Activated CD8-positive, alpha-beta T cell treated with anti-CD3 and anti-CD28 coated beads, Interleukin-2, amount 10 ng/mL, durations not matched to agents 7 days and 5 days (primary cell): ENCODE measurements at places on chromosomes 2 and 18. TPM values are rescaled to one million over a fixed set of nuclear protein-coding genes. Genes with fewer than 3 reads are reported as not detected.

- DNase-seq: peak; percentile 74
- H3K4me3 ChIP-seq: no peak overlapping the region
- H3K27me3 ChIP-seq: no peaks in the 10 kb centered on the region
Observed at GRCh38 chr2:217223222-217223930, 363.5 kb upstream of the TNP1 start.

DNA sequence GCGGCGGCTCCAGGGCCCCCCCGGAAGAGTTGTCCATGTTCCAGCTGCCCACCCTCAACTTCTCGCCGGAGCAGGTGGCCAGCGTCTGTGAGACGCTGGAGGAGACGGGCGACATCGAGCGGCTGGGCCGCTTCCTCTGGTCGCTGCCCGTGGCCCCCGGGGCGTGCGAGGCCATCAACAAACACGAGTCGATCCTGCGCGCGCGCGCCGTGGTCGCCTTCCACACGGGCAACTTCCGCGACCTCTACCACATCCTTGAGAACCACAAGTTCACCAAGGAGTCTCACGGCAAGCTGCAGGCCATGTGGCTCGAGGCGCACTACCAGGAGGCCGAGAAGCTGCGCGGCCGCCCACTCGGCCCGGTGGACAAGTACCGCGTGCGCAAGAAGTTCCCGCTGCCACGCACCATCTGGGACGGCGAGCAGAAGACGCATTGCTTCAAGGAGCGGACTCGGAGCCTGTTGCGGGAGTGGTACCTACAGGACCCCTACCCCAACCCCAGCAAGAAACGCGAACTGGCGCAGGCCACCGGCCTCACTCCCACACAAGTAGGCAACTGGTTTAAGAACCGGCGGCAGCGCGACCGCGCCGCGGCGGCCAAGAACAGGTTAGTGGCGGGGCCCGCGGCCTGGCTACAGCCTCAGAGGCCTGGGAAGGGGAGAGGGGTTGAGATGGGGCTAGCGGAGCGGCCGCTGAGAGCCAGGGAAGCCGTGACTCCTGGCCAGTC, 965 bp downstream of the SIX3 start:
- H3K27me3 ChIP-seq: peaks cover 81% of the 10 kb centered on the region
- H3K4me1 ChIP-seq: peaks cover 25% of the 10 kb centered on the region
- peaks cover 9% of the 10 kb centered on the region for H3K36me3 ChIP-seq
- H3K4me3 ChIP-seq: peak overlapping the region; percentile 36
- DNase-seq: peak; percentile 41

DNA sequence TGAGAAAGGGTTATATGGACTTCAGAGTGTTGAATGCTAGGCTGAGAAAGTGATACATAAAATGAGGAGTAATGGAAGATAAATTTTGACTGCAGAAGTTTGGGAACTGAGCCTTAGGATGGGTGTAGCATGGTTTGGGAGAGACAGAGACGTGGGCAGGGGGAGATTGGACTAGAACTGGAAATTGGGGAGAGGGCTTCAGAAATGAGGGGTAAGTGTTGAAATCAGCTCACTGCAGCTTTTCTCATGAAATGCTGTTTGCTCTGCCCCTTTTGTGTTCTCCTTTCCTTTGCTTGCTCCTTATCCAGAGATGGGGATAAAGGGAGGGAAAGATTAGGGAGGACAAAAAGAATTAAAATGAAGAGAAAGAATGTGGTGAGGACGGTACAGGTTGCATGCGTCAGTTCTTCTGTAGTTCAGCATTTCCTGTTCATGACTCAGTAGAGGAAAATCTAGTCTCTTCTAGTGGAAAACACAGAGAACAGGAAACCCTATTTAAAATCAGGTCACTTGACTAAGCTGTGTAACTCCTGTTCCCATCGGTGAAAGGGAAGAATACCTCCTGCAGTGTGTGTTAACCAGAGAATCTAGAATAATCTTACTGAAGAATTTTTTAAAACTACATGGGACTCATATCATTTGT, 105.6 kb downstream of the CRIM1 start:
- H3K36me3 ChIP-seq: no peaks in the 10 kb centered on the region
- peak overlapping the region; percentile 19 for H3K27ac ChIP-seq
- H3K27me3 ChIP-seq: no peaks in the 10 kb centered on the region
- DNase-seq: no peak

The POTEE gene
- total RNA-seq: 1.0 TPM

DNA sequence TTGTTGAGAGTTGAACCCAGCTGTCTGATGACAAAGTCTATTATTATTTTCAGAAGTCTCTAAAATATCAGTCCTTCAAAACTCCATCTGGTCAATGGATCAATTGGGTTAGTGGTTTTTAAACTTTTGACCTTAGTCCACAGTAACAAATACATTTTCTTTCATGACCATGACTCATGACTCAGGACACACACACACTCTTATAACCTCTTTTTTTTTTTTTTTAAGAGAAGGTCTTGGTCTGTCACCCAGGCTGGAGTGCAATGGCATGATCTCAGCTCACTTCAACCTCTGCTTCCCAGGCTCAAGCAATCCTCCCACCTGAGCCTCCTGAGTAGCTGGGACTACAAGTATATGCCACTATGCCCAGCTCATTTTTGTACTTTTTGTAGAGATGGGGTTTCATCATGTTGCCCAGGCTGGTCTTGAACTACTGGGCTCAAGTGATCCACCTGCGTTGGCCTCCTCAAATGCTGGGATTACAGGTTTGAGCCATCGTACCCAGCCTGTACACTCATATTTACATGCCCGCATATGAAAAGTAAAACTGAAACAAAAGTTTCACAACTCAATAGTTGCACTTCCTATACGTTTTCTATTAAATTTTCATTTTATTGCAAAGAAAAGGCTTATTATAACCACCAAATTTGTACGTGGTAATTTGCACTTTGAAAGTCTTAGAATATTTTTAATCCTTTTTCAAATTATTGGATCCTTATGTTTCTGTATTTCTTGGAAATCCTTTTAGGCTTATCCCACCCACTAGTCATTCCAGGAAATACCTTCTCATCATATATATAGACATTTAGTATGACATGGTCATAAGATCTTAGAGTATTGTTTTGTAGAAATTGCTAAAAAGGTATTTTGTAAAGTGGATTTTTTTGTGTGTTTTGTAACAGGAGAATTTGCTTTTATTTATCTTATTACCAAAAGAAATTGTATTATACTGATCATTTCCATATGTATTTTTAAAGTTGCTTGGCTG, 199.0 kb downstream of the LPIN1 start:
- H3K36me3 ChIP-seq: peaks cover 8% of the 10 kb centered on the region
- DNase-seq: peak; percentile 29
- H3K27ac ChIP-seq: peak overlapping the region; percentile 85
- H3K4me1 ChIP-seq: peaks cover 15% of the 10 kb centered on the region
- no peaks in the 10 kb centered on the region for H3K27me3 ChIP-seq
- peak overlapping the region; percentile 57 for H3K4me3 ChIP-seq

DNA sequence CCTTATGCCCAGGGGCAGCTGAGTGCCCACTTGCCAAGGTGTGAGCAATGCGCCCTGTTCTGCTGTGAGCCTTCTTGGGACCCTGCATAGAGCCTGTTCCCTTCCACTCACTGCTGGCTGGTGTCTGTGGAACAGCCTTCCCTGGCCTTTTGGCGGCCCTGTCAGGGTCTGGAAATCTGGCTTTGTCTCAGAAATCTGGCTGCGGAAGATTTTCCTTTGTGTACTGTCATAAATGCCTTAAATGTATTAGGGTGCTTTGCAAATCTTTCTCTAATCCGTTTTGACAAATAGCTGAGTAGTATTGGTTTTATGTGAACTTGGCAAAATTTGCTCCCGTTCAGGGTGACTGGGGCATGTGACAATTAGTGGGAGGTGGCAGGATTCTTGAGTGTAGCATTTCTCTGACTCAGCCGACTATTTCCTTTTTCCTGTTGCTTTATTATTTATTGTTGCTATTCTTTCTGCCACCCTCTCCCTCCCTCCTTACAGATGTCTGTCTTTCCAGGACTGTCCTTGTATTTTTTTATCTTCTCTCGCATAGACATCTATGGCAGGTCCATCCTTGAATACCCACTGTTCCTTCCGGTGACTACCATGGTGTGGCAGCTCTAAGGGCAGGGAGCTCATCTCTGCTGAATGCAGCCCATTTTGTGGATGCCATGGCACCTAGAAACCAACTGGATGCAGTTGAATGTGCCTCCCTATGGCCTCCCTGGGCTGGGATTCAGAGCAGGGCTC, 41.8 kb downstream of the LDLRAD4 start:
- no peaks in the 10 kb centered on the region for H3K36me3 ChIP-seq
- H3K27ac ChIP-seq: no peak overlapping the region
- no peaks in the 10 kb centered on the region for H3K27me3 ChIP-seq
- no peak overlapping the region for H3K4me3 ChIP-seq

The ZSWIM2 gene
- total RNA-seq: not detected

GRCh38 chr2:222943820-222944219, 83.0 kb downstream of the ACSL3 start:
- peaks cover 4% of the 10 kb centered on the region for H3K27me3 ChIP-seq
- H3K4me1 ChIP-seq: peaks cover 5% of the 10 kb centered on the region
- no peak for DNase-seq
- peaks cover 10% of the 10 kb centered on the region for H3K36me3 ChIP-seq
- H3K4me3 ChIP-seq: no peak overlapping the region

The NTSR2 gene
- not detected for total RNA-seq

The ASB18 gene
- total RNA-seq: not detected

- no peak overlapping the region for H3K4me3 ChIP-seq
- H3K36me3 ChIP-seq: no peaks in the 10 kb centered on the region
- H3K27ac ChIP-seq: no peak overlapping the region
- DNase-seq: no peak
Observed at GRCh38 chr18:10018289-10018688, 104.5 kb downstream of the VAPA start.

DNA sequence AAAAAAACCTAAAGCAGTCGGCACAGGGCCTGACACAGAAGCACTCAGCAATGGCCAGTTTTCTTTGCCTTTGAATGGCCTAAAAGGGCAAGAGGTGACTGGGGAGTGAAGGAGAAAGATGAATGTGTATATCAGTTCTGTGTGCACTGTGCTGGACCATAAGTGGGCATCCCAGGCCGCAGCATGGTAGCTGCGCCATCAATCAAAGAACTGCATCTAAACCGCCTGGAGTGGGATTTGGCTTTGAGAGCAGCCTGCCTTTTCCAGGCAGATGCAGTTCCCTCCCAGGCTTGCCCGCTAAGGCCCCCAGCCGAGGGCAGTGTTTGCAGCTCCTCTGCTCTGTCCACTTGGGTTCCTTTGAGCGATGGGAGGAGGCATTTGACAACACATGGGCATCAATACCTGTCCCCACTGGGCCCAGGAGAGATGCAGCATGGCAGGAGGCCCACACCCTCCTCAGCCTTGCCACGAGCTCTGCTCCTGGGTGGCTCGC, 144.1 kb downstream of the FAM210A start:
- no peaks in the 10 kb centered on the region for H3K27me3 ChIP-seq
- H3K36me3 ChIP-seq: peaks cover 16% of the 10 kb centered on the region
- peaks cover 78% of the 10 kb centered on the region for H3K4me1 ChIP-seq
- peak; percentile 15 for DNase-seq

The DSC3 gene
- not detected for total RNA-seq

- no peak for DNase-seq
- H3K27ac ChIP-seq: no peak overlapping the region
- H3K27me3 ChIP-seq: no peaks in the 10 kb centered on the region
- H3K4me1 ChIP-seq: peaks cover 39% of the 10 kb centered on the region
- H3K36me3 ChIP-seq: peaks cover 49% of the 10 kb centered on the region
Observed at GRCh38 chr2:60962528-60962927, 55.0 kb upstream of the PEX13 start.

DNA sequence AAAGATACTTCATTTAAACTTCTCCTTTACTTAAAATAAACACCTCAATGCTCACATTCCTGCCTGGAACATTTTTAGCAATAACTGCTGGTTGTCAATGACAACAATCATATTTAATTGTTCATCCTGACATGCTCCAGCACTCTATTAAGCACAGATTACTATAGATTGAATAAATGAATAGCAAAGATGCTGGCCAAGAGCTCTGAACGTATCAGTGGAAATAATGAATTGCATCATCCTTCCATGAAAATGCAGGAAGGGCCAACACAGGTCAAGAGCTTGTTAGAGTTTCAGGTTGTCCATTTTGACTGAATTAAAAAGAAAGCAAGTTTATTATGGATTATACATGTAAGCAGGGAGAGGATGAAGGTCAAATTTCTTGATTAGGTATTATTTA, 994.0 kb downstream of the TSN start:
- no peak overlapping the region for H3K27ac ChIP-seq
- no peaks in the 10 kb centered on the region for H3K4me1 ChIP-seq
- no peak overlapping the region for H3K4me3 ChIP-seq
- H3K36me3 ChIP-seq: no peaks in the 10 kb centered on the region
- no peak for DNase-seq
- no peaks in the 10 kb centered on the region for H3K27me3 ChIP-seq

The TEKT4 gene
- not detected for total RNA-seq

DNA sequence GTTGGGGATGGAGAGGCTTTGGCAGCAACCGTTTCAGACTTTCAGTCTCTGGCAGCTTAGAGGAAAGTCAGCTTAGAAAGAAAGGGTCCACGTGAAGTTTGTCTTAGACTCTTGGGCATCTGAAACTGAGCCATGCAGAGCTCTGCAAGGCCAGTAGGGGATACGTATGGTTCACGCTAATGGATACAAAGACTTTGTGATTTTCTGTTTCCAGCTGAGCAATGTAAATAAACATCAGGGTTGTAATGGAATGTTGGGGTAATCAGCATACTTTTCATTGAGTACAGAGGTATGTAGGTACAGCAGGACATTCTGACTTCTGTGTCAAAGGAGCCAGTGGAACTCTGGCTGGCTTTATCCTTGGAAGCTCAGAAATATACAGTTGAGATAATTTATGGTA, 31.0 kb downstream of the RALB start:
- no peak overlapping the region for H3K4me3 ChIP-seq
- H3K4me1 ChIP-seq: peaks cover 25% of the 10 kb centered on the region
- H3K36me3 ChIP-seq: peaks cover 45% of the 10 kb centered on the region
- no peak for DNase-seq
- no peaks in the 10 kb centered on the region for H3K27me3 ChIP-seq
- H3K27ac ChIP-seq: no peak overlapping the region

The IL1RL2 gene
- total RNA-seq: not detected

- no peaks in the 10 kb centered on the region for H3K27me3 ChIP-seq
- H3K27ac ChIP-seq: no peak overlapping the region
- no peak for DNase-seq
- no peaks in the 10 kb centered on the region for H3K36me3 ChIP-seq
- no peak overlapping the region for H3K4me3 ChIP-seq
Observed at GRCh38 chr2:72175636-72176035, 28.0 kb upstream of the CYP26B1 start.
